ENCODE measurements at places on chromosomes 6 and 20.
A peak's percentile ranks its signal among the peaks of the same experiment; 100 is the strongest.

DNA sequence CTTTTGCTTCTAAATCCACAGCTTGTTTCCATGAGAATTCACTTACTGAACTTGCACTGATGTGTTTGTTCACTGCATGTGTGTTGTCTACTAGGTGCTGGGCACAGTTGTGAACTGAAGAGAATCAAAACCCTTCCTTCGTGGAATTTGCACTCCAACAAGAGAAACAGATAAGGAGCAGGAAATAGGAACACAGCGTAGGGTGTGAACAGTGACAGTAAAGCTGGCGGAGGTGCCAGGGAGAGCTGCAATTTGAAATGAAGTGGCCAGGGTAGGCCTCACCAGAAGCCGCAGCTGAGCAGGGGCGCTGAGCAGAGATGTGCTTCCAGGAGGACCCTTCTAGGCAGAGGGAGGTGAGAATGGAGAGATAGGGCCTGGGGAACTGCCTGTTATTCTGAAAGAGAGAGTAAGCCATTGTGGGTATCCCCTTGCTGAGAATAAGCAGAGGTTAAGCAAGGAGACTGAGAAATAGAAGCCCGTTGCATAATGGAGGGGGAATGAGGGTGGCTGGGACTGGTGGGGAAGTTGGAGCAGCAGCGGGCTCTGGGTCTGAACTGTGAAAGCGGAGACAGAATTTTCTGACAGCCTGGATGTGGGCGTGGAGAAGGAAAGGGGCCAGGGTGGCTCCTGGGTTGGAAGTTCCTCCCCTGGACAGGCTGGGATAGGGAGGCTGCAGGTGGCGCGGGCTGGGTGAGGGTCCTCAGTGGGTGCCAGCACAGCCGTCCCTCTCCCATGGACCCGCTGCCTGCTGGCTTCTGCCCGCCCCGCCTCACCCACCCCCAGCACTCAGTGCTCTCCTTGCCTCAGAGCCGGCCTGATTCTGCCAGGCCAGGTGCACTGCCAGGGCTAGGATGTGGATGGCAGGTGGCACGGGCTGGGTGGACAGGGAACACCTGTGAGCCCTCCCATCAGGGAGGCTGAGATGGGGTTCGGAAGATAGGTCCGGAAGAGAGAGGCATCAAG is 114.7 kb upstream of the AFDN start:
- no peak for DNase-seq

DNA sequence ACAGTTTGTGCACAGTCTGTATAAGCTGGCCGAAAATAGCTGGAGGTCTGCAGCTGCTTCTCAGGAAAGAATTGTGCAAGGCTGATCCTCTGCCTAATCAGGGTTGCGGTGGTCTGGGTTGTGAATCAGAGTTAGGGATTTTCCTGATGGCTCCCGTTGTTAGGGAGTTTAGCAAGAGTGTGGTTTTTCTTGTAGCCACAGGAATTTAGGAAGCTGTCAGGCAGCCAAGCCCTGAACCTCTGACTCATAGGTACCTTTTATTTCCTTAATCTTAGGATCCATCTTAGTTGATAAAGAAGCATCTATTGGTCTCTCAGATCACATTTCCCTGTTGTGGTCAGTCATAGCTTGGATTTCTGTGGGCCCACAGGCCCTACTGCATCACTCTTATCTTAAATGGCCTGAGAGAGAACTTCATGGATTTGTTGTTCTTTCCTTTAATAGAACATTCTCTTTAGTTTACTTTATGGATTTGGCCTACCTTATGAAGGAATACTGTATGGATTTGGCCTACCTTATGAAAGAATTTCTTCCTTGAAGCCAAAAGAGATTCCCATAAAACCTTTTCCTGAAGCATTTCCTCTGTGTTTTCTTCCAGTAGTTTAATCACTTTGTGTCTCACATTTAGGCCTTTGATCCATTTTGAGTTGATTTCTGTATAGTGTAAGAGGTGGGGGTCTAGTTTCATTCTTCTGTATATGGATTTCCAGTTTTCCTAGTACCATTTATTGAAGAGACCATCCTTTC is 10.3 kb downstream of the KIF25 start:
- no peak for DNase-seq

- DNase-seq: no peak
These were observed 150.3 kb downstream of the CDK19 start for GRCh38 chr6:110664933-110665332.

- DNase-seq: no peak
These were observed 16.3 kb downstream of the LRRC1 start for GRCh38 chr6:53811082-53811481.

DNA sequence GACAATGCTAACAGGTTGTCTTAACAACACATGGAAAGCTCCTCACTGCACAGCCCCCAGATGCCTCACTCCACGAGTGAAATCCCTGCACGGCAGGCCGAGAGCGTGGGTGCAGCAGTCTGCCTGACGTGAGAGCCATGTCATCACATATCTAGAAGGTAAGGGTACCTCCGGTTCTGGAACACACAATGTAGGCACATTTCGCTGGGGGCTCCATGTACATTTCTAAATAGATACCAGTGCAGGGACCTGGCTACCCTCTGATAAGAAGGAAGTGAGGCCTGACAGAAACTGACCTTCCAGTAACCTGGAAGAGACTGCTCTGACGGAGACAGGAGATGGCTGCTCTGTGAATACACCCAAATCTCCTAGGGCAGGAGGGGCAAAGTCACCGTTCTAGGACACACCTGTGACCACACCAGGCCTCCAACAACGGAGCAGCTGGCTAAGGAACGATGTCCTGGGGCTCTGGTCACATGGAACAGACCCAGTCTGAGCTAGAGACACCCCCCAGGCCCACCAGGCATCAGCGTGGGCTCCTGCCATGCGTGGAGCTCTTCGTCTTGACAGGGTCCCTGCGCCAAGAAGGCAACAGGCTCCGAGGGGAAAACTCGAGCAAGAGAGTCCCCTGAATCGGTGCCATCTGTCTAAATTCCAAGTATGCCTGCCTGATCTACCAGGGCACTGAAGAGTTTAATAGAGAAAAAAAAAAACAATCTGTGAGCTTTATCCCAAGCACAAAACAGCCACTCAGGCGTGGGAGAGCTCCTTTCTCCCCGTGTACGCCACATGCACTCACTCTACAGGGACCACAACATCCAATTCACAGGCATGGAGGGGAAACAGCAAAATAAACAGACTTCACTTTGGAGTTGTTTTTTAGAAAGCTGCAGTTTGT is 27.5 kb downstream of the RNASET2 start:
- no peak for DNase-seq

DNA sequence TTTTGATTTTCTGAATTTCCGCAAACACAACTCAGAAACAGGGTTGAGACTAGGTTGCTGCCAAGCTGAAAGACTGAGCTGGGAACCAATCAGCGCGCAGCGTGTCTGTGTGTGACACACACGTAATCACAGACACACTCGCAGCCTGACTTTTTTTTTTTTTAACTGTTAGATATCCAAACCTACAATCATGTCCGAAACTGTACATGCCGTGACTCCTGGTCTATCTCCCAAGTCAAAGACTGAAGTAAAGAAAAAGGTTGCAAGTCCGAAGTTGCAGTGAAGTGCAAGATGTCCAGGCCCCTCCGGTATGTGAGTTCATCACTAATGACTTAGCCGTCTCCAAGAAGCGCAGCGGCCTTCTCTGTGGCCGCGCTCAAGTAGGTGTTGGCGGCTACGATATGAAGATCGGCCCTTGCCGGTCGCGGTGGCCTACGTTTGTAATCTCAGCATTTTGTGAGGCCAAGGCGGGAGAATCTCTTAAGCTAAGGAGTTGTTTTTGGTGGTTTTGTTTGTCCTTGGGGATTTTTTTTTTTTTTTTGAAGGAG is 108.2 kb downstream of the HFE start:
- DNase-seq: peak; percentile 80

DNA sequence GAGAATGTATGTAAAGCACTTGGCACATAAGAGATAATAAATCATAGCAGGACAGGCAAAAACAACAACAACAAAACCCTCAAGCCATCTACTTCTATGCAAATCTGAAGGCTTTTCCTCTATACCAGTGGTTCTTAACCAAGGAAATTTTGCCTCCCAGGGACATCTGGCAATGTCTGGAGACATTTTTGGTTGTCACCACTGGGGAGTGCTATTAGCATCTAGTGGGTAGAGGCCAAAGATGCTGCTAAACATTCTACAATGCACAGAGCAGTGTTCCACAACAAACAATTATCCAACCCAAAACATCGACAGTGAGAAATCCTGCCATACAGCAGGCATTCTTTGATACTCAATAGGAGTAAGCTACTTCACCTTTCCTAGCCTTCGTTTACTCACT is 28.2 kb downstream of the NDRG3 start:
- no peak for DNase-seq

DNA sequence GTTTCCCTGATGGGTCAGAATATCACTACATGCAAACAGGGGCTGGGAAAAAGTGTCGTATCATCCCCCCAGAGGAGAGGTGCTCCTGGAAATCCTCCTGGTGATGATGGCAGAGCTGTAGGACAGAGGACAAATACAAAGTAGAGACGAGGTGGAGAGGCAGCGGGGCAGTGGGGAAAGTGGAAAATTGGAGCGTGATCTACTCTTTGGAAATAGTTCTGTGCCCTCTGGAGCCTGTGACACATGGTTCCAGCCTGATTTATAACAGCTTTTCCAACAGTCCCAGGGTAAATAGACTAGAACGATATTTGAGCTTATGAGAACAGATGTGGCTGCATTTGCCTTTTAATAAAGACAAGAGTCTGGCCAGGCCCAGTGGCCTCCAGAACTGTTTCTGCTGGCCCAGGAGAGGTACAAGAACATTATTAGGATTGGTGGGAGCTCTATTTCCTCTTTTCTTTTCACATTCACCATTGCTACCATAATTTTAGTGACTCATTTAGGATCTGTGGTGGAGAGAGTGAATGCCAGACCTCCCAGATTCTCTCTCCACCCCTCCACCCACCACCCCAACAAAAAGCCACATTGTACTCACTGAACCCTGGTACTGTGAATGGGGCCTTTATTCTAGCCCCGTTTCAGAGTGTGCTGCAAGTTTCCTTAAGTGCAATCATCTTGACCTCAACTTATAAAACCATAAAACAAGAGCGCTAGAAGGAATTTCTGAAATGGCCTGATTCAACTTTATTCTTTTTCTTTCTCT is 78.3 kb downstream of the BTBD3 start:
- no peak for DNase-seq

GRCh38 chr6:165389534-165389933 is 80.1 kb upstream of the C6orf118 start:
- no peak for DNase-seq

- DNase-seq: no peak
These were observed 17.4 kb upstream of the TMEM217 start for GRCh38 chr6:37275350-37275749.

GRCh38 chr20:56801971-56802755 is 173.1 kb downstream of the TFAP2C start:
- DNase-seq: no peak

DNA sequence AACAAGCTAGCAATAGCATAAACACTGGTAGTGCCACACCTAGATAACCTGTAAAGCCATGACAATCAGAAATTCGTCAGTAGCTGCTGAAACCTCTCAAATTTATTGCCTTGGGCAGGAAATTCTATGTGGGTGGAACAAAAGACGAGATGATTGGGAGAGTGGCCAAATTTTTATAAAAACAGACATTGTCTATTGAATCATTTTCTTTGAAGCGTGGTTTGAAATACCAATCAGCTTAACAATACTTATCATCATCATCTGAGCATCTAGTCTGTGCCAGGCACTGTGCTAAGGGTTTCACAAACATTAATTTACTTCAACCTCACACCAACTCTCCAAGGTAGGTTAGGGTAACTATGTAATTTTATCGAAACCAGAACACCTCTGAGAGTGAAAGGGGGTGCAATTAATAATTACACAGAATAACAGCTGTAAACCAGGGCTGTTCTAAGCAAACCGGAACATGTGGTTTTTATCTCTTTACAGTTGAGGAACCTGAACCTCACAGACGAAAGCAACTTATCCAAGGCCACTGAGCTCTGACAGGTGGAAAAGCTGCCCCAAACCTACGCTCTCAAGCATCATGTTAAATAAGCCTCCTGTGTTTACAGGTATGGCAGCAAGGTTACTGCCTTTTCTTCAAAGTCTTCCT is 43.4 kb downstream of the NHSL1 start:
- peak; percentile 16 for DNase-seq

DNA sequence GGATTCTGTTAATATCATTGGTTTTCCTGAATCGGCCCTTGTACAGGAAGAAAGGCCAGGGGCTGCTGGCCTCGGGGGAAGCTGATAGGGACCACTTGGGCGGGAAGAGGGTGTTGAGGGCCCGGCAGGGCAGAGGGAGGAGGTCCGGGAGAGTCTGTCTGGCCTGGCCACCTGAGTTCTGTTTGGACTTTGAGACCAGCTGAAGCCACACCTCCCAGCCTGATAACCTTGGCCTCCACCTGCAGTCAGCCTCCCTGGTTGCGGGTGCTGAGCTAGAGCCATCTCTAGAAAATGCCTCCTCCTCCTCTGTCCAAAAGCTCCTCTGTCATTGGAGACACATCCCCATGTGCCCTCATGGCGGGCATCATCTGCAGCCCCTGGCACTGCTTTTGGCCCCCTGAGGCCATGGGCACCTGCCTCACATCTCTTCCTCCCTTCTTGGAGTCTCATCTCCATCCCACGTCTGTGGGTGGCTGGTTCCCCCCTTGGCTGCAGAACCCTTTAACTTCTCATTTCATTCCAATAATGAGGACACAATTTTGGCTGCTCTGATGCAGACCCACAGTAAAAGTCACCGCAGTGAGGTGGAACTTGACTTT is 16.6 kb downstream of the APCDD1L start:
- DNase-seq: no peak

DNA sequence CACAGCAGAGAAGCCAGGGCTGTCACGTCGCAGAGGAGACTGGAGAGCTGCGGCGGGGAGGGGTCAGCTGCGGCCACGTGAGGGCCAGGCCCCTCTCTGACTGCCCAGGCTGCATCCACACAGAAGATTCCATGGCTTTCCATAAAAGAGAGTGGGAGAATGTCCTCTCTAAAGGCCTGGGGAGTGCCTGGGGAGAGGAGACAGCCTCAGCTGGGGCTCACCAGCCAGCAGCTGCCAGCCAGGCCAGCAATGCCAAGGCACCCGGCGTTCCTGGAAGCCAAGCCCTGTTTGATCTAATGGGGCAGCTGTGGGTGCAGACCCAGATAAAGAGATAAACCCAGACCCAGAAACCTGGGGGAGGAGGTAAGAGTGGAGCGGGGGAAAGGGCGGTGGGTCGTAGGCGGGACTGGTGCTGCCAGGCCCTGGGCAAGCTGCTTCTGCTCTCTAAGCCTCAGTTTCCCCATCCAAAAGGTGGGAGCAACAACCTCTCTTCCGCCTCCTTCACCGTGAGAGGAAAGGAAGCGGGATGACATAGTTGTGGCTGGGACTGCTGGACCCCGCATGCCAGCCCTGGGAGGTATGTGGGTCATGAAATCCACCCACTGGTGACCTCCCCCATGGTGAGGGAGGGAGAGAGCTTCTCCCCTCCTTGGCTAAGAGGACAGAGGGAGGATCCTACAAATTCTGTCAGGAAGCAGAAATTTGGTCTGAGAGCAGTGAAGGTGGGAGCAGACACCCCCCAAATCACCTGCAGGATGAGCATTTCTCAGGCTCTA is 3.1 kb upstream of the OSBPL2 start:
- DNase-seq: no peak

GRCh38 chr6:149694921-149695320 is 23.0 kb downstream of the LATS1 start:
- no peak for DNase-seq

- no peak for DNase-seq
These were observed 20.2 kb downstream of the HLA-DRA start for GRCh38 chr6:32459781-32460424.

Measured in T-helper 22 cell (primary cell).